Tongue (tissue), 3 donors: ENCODE measurements at places on chromosomes 6 and 20.

- DNase-seq, result peak; percentile 70
These were observed 764 bp downstream of the ZNF292 start for GRCh38 chr6:87155842-87156815.

GRCh38 chr6:150334790-150335783 is 33.7 kb upstream of the IYD start:
- peak; percentile 88 for DNase-seq

DNA sequence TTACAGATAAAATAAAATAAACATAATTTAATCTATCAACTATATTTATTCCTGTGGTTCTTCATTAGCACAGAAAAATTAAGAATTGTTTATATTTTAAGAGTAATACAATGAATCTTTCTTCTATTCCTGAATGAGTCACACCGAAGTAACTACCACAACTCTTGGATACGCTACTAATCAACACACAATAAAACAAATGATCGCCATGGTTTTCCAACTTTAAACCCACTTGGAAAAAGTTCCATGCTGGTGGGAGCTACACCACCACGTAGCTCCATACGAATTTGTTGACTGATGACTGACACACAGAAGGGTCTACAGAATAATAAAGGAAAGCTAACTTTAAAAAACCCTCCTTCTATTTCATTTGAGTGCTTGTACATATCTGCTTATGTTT is 135.8 kb upstream of the NEDD9 start:
- DNase-seq, result no peak

- no peak for DNase-seq
These were observed 49.4 kb upstream of the CD83 start for GRCh38 chr6:14068133-14068532.

DNA sequence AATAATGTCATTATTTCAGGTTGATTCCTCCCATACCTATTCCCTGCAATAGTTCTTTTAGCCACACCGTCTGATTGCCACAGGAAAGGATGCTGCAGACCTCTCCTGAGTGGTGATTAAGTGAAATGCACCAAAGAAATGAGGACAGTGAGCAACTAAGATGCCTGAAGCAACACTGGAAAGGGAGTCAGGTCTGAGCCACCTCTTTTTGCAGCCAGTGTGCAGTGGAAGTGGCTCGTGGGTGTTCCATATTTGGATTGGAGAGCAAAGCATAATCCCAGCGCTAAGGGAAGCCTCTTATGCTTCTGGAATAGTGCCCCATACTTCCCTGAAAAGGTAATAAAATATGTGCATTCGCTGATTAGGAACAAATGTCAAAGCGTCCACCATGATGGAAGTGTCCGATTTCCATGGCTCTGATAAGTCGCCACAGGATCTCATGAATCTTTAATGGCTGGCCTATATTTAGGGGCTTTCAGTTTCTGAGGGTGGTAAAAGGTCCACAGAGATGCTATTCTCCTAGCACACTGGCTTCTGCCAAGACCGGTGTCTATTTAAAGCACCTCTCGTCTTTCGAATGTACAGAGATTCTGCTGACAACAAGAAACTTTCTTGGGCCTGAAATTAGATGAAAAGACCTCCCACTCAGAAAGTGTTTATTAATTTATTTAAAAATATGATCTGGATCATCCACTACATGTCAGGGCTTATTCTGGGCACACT is 253.9 kb downstream of the SLC24A3 start:
- DNase-seq, result peak; percentile 48

DNA sequence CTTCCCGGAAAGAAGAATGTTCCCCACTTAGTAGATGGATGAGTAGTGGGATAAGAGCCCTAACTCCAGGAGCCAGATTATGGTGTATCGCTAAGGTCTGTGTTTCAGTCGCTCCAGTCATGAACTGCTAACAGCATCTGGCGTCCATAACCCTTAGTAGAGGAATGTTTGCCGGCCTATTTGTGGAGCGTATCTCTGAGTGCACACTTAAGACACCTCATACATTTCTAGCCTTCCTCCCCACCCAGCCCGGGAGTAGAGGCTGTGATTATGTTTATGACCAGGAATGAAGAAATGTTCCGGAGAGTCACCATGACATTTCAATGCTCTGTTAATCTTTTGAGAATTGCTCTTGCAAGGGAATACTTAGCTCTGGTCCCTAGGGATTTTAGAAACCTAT is 251.1 kb upstream of the SOX4 start:
- peak; percentile 45 for DNase-seq

GRCh38 chr6:159908535-159908934 is 17.7 kb downstream of the MAS1 start:
- no peak for DNase-seq

DNA sequence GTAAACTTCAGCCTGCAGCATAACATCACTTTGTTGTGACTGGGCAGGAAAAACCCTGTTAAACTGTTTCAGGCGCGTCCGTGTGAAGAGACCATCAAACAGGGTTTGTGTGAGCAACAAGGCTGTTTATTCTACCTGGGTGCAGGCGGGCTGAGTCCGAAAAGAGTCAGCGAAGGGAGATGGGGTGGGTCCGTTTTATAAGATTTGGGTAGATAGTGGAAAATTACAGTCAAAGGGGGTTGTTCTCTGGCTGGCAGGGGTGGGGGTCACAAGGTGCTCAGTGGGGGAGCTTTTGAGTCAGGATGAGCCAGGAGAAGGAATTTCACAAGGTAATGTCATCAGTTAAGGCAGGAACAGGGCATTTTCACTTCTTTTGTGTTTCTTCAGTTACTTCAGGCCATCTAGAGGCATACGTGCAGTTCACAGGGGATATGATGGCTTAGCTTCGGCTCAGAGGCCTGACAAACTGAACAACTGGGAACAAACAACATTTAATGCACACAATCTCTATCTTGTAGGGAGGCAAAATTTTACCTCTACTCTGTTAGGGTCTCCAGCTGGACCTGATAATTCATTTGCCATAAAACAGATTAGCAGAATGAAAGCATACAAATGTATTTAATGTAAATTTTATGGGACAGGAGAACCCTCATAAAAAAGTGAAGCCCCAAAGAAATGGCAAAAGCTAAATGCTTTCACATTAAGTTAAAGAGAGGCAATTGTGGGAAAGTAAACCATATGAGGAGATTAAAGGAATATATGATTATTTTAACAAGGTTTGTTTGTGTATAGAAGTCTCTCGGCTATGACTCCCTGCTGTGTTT is 58.3 kb upstream of the HFE start:
- no peak for DNase-seq

- DNase-seq, result peak; percentile 20
These were observed 610.3 kb downstream of the RNF144B start for GRCh38 chr6:18997375-18997826.

GRCh38 chr6:105859457-105859856 is 226.7 kb upstream of the PRDM1 start:
- no peak for DNase-seq

- peak; percentile 43 for DNase-seq
These were observed 48.6 kb downstream of the TPD52L1 start for GRCh38 chr6:125201961-125202729.

- DNase-seq, result no peak
These were observed 21.7 kb upstream of the GMNN start for GRCh38 chr6:24752917-24753492.

GRCh38 chr6:121868206-121868605 is 432.8 kb downstream of the GJA1 start:
- no peak for DNase-seq

GRCh38 chr20:59945175-59945574 is 5.0 kb downstream of the FAM217B start:
- DNase-seq, result no peak
